ENCODE measurements at places on chromosomes 11 and 22.

DNA sequence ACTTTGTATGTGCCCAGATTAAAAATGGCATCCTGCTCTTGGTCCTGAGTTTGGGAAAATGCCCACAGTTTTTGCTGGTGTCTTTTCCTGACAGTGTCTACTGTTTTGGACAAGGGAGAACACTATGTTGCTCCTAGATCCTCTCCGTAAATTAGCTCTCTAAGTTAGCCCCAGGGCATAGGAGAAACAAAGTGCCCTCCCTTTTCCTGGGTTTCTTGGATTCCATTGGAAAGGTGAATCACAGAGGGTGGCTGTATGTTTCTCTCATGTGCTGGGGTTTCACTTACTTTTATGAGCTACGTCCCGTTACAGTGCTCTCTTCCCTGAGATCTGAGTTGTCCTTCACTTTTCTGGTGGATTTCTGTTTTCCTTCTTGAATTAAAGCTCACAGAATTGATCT is 782.8 kb downstream of the CNTN5 start:
- no peak for DNase-seq

DNA sequence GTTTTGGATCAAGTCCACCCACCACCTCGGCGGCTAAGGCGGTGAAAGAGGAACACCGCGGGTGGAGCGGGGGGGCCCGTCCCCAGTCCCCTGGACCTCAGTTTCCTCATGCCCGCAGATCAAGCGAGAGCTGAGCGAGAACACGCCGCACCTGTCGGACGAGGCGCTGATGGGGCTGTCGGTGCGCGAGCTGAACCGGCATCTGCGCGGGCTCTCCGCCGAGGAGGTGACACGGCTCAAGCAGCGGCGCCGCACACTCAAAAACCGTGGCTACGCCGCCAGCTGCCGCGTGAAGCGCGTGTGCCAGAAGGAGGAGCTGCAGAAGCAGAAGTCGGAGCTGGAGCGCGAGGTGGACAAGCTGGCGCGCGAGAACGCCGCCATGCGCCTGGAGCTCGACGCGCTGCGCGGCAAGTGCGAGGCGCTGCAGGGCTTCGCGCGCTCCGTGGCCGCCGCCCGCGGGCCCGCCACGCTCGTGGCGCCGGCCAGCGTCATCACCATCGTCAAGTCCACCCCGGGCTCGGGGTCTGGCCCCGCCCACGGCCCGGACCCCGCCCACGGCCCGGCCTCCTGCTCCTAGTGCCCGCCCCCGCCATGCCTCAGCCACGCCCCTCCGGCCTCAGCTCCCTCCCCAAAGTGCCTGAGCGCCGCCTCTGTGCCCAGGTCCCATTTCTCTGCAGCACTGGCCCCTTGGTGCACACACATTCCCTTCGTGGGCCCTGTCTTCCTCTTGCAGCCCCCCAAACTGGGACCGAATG is 12.7 kb downstream of the MAFF start:
- DNase-seq: peak; percentile 66

GRCh38 chr11:101915791-101916291 is 481 bp downstream of the ANGPTL5 start:
- DNase-seq: peak; percentile 55

- DNase-seq: no peak
Observed at GRCh38 chr22:25102722-25103121, 96.9 kb upstream of the CRYBB3 start.

DNA sequence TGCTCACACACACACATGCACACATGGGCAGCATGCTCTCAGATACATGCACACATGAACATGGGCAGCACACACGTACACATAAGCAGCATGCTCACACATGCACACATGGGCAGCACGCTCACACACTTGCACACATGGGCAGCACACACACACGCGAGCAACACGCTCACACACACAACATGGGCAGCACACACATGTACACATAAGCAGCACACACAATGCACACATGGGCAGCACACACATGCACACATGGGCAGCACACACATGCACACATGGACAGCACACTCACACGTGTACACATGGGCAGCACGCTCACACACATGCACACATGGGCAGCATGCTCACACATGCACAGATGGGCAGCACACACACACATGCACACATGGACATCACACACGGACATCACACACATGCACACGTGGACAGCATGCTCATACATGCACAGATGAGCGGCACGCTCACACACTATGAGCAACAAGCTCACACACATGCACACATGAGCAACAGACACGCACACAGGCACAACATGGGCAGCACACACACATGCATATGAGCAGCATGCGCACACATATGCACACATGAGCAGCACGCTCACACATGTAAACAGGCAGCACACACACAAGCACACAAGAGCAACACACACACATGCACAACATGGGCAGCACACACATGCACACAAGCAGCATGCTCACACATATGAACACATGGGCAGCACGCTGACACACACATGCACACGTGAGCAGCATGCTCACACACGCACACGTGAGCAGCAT is 43.0 kb downstream of the RTN4R start:
- DNase-seq: no peak

GRCh38 chr11:2267306-2267850 is 3.0 kb downstream of the ASCL2 start:
- peak; percentile 68 for DNase-seq

DNA sequence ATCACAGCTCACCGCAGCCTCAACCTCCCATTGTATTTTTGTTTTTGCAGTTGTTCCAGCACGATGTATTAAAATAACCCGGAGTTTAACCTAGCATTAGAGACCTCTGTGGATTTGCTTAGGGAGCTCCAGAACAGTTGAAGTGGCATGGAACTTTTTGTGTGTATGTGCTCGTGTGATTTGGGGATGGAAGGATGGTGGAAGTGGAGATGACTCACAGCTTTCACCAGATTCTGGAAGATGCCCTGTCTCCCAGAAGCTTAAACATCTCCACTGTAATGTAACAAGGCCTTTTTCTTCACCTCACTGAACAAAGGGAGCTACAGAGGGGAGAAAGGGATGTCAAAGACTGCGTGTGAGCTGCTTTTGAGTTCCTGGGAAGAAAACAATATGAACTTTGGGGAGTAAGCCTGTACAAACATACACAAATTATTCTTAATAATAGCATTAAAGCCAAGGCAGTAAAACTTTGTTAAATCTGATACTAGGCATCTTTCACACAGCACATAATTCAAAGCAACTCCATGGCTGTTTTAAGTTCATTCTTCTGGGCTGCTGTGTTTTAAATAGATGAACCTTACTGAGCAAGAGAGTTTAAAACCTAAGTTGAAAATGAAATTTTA is 226.4 kb downstream of the ADAMTS15 start:
- no peak for DNase-seq

DNA sequence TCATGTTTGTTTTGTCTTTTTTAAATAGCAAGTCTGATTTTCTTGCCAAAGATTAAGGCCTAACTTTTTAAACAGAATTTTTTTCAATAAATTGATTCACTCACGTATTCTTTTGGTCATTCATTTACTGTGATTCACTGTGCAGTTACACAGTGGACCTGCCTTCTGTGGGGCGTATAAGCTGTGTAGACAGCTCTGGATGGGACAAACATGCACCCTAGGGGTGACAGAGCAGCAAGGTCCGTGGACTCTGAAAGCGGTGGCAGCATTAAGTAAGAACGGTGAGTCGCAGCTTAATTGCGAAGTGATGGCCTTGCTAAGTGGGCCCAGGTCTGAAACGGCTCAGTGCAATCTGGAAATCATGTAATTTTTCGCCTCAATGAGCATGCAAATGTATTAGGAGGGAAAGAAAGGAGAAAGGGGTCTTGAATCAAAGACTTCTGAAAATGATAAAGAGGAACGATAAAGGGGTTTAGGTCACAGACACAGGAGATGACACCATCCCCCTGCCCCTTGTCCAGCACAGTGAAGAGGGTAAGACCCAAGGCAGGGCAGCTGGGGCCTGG is 113.1 kb downstream of the SPATA19 start:
- no peak for DNase-seq

GRCh38 chr11:132050049-132050448 is 679.6 kb downstream of the NTM start:
- DNase-seq: no peak

- DNase-seq: no peak
Observed at GRCh38 chr11:115985896-115986295, 481.7 kb upstream of the CADM1 start.

- peak; percentile 62 for DNase-seq
Observed at GRCh38 chr11:93225662-93226061, 27.9 kb upstream of the SLC36A4 start.

DNA sequence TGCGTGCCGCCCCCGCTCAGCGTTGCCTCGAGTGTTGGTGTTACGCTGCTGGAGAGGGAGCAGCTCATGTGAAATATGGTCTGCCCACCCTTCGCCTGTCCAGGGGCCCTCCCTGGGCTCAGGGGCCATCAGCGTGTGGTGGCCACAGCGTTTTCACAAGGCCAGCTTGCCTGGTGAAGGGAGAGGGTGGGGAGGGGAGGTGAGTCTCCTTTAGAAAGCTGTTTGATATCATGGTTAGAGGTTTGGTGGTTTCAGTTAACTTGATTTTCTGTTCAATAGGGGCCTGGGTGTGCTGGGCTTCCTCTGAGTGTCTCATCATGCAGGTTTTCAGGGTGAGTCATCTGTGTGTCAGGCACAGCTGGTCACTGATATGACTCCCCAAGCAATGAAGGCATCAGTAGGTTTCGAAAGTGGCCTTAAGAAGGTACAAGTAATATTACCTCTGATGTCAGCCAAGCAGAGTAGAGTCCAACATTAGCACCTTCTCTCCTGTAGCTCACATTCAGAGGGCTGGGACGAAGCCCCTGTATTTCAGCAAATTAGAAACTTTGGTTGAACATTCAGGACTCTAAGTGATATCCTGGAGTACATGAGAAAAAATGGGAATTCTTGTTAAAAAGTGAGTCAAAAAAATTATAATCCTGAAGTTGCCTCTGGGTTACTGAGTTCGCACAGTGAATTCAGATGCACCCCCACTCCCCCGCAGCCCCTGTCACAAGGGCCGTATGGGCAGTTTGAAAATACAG is 172.5 kb downstream of the TBC1D22A start:
- no peak for DNase-seq

GRCh38 chr11:78318321-78319114 is 99.1 kb downstream of the GAB2 start:
- DNase-seq: peak; percentile 79

DNA sequence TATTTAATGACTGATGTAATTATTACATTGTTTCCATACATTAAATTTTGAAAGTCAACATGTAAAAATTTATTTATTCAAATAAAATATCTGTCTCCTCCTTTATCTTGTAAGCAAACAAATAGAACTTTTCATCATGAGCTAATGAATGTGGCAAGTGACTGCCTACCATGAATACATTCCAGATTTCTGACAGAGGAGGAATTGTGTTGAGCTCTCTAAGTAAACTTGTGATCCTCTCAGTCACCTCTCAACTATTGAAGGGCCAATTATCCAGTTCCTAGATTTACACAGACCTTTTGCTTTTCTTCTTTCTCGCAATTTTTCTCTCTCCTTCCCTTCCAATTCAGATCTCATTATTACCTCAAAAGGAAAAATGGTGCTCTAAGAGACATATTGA is 21.5 kb downstream of the PRRG4 start:
- no peak for DNase-seq

DNA sequence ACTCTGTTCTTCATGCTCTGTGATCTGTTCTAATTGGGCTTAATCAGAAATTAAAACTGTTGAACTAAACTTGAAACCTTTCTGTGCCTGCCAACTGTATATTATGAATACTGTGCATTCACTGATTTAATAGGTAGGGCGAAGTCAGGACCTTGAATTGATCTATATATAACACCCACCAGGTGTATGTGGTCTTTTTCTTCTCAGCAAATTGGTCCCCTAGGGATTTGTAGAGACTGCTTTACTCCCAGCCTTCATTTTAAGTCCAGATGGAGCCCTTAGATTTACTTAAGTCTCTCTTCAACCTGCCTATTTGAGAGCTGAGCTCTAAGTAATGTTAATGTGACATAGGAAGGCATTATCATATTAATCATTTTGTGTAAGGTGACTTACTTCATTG is 257.5 kb downstream of the TMEM135 start:
- no peak for DNase-seq

- DNase-seq: no peak
Observed at GRCh38 chr22:27283714-27284113, 517.8 kb downstream of the MN1 start.

- DNase-seq: no peak
Observed at GRCh38 chr11:123260511-123261211, 65.6 kb upstream of the CLMP start.

DNA sequence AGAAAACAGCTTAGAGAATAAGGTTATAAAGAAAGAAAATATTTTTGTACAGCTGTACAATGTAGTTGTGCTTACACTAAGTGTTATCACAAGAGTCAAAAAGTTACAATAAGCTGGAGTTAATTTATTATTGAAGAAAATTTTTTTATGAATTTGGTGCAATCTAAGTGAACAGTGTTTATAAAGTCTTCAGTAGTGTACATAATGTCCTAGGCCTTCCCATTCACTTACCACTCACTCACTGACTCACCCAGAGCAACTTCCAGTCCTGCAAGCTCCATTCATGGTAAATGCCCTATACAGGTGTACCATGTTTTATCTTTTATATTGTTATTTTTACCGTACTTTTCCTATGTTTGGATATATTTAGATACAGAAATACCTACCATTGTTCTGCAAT is 34.7 kb downstream of the GDPD4 start:
- DNase-seq: no peak

DNA sequence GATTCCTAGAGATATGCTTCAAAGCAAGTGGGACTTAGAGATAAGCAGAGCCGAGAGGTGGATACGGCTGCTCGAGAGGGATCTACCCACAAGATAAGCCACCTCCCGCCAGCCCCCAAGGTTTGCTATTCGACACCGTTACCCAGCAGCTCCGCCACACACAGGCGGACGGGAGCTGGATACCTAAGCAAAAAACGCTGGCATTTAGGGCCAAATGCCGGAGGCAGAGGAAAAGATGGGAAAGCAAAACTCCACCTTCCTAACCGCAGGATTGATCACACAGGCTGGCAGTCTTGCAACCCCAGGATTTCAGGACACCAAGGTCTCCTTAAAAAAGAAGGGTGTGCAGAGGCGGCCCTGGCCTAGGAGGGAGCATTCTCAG is 709 bp downstream of the FTH1 start:
- no peak for DNase-seq

GRCh38 chr22:29762263-29762662 is 4.5 kb downstream of the ZMAT5 start:
- DNase-seq: no peak

DNA sequence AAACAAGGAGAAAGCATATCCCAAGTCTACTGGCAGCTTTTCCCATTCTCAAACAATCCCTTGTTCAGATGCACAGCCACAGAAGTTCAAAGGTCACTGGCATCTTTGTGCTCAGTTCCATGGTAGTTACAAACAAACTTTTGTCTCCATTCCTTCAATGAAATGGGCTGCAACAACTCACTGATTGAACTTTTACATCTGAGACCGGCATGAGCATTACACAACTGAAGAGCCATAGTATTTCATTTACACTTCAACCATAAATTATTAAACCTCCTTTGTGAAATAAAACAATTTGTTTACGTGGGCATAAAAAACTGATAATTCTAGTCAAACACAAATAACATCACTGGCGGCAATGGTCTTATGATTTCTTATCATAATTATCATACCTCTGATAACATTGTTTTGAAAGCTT is 67.8 kb upstream of the ARHGAP32 start:
- peak; percentile 31 for DNase-seq

GRCh38 chr11:123233975-123234334 is 38.9 kb upstream of the CLMP start:
- no peak for DNase-seq

Measured in NCI-H526 (cell line).